NAMALWA (cell line): ENCODE measurements at places on chromosomes 13 and 19.

- peak; percentile 76 for DNase-seq
Measured at GRCh38 chr19:51407511-51408131, 9.8 kb downstream of the SIGLEC10 start.

GRCh38 chr13:41408121-41408520 is 49.2 kb upstream of the RGCC start:
- no peak for DNase-seq

GRCh38 chr19:4582980-4583842 is 23.7 kb upstream of the SEMA6B start:
- no peak for DNase-seq

- no peak for DNase-seq
Measured at GRCh38 chr13:28100150-28101121, at the start of gene FLT3. FLT3 (minus strand) TSS chr13:28100576; CDS start chr13:28100510, 66 bp downstream.

DNA sequence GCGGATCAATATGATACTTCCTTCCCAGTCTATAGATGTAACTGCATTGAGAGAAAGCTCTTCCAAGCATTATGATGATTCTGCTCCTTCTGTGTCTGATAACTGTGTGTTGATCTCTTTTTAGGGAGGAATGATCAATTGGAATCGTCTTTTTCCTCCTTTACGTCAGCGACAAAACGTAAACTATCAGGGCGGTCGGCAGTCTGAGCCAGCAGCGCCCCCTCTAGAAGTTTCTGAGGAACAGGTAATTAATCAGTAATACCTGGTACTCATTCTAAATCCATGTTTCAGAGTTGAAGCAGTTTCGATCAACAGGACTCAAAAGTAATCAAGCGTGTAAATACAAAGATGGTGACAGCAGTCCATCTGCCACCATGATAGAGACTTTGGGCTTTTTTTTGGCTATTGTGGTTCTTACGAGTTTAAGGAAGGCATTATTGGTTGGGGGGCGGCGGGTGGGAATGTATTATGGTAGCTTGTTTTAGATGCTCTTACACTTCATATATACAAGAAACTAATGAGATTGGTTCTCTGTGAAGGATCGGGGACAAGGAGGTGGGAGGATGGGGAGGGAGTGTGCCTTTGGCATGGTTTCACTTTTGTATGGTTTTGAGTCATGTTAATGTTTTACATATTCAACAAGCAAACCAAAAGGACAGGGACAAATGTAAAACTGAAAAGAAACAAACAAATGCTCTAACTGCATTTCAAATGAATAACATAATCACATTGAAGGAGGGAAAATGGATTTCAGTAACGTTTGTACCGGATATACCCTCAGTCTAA is 60.7 kb upstream of the GPR183 start:
- no peak for DNase-seq

DNA sequence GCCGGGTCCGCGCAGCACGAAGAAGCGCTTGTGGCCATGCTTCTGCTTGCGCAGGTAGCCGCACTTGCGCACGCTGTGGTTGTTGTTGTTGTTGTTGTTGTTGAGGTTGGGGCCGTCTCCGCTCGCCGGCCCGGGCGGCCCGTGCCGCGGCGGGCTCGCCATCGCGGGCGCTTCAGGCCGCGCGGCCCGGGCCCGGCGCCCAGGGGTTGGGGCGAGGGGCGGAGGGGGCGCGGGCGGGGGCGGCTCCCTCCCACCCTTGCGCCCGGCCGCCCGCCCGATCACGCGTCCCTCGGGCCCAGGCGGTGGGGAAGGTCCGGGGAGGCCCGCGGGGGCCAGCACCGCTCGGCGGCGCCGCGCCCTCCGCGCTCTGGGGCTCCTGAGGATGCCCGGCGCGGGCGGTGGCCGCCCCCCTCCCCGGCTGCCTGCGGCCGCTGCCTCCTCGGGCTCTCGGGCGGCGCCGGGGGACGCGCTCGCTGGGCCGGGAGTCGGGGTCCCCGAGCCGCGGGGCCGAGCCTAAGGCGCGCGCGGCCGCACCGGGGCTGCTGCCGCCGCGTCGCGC is 412 bp downstream of the IRS2 start:
- DNase-seq, result no peak

DNA sequence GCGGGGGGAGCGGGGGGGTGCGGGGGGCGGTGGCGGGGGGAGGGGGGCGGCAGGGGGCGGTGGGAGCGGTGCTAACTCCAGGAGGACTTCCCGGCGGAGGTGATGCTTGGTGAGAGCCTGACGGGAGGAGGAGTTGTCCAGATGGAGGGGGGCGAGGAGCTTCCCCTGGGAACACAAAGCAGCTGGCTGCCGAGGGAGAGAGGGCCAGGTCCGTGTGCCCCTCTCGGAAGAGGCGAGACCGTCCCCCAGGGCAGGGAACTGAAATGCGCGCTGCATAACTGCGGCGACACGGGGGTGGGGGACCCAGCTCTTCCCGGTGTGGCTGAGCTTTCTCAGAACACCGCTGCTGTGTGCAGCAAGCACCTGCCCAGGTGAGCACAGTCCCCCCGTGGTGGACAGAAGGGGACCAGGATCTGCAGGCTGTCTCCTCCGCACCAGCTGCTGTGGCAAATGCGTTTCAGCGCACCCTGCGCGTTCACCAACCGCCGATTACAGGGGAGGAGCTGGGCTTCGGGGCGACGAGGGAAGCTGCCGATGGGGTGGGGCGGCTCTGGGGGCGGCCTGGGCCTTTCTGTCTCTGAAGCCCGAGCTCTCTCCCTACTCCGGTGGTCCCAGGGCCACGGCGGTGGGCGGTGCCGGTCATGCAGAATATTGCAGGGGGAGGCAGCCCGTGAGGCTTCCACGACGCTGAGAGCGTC is 54.7 kb upstream of the F7 start:
- DNase-seq, result no peak

- DNase-seq, result peak; percentile 66
Measured at GRCh38 chr19:39539165-39539517, 820 bp downstream of the EID2 start.

DNA sequence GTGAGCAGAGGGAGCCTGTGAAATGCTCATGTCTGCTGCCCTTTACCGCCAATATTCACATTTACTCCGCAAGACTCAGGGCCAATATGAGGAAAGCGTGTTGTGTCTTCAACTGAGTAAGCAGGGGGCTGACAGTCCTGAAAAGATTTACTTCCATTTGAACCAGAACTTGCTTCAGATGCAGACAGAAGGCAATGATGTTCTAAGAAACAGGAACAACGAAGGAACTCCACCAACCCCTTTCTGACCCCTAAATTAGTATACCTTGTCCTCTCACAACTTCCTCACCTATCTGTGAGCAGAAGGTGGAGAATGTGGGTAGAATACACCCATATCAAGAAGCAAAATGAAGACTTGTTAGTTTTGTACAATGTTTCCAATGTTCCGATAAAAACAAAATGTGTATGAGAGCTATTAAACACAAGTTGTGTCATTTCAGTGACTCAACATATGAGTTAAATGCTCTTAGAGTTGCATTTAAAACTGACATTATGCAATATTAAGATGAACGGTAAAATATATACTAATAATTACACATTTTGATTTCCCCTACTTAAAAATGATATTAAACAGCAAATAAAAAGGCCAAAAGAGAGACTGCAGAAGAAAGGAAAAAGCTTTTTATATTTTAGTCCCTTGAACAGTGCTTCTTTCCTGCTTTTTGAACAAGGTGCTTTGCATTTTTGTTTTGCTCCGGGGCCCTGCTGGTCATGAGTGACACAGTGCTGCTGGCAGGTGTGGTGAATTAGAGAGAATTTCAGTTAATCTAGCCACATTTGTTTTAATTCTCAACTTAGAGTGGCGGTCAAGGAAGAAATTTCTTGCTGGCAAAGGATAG is 16.0 kb downstream of the TMEM272 start:
- DNase-seq, result peak; percentile 43

DNA sequence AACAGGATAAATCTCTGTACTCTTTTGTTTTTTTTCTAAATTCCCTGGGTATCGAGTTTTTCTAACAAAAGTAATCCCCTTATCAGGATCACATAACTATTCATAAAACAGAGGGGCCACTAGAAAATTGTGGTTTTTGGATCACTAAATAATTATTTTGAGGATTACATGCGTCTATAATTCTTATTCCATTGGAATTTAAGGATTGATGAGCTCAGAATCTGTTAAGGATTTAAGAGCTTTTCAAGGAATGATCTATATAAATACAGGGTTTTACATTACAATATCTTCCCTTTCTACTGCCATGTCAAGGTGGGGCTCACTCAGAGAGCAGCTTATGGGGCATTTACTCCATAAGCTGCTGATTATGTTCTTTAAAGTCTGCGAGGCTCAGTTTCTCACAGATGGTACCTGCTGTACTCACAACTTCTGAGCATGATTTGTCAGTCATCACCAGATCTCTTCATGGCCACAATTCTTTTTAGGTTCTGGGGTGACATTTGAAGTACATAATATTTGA is 449.8 kb downstream of the PCDH17 start:
- no peak for DNase-seq

GRCh38 chr13:114142640-114143490 is 10.4 kb upstream of the RASA3 start:
- peak; percentile 55 for DNase-seq

GRCh38 chr13:97307118-97307881 is 85.2 kb downstream of the MBNL2 start:
- DNase-seq, result no peak

- no peak for DNase-seq
Measured at GRCh38 chr19:3712663-3713611, 4.8 kb downstream of the TJP3 start.

GRCh38 chr13:111281751-111282311 is 38.6 kb upstream of the TEX29 start:
- no peak for DNase-seq

DNA sequence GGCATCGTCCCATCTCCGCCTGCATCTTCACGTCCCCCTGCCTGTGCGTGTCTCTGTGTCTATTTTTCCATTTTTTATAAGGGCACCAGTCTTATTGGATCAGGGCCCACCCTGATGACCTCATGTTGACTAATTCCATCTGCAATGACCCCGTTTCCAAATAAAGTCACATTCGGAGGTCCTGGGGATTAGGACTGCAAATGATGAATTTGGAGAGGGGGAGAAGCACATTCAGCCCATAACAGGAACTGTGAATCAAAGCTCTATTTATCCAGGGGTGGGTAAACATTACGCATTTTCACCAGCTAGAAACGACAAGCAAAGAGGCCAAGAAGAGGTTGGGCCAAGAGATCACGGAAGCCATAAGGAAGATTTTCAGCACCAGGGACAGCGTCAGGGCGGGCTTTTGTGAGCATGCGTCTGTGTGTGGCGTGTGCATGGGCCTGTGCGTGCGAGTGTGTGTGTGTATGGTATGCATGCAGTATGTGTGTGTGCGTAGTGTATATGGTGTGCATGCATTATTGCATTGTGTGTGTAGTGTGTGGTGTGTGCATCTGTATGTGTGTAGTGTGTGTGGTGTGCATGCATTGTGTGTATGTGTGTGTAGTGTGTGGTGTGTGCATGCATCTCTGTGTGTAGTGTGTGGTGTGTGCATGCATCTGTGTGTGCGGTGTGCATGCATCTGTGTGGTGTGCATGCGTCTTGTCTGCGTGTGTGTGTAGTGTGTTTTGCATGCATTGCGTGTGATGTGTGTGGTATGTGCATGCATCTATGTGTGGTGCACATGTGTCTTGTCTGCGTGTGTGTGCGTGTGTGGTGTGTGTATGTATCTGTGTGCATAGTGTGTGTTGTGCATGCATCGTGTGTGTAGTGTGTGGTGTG is 19.6 kb downstream of the CELF5 start:
- DNase-seq, result peak; percentile 45

DNA sequence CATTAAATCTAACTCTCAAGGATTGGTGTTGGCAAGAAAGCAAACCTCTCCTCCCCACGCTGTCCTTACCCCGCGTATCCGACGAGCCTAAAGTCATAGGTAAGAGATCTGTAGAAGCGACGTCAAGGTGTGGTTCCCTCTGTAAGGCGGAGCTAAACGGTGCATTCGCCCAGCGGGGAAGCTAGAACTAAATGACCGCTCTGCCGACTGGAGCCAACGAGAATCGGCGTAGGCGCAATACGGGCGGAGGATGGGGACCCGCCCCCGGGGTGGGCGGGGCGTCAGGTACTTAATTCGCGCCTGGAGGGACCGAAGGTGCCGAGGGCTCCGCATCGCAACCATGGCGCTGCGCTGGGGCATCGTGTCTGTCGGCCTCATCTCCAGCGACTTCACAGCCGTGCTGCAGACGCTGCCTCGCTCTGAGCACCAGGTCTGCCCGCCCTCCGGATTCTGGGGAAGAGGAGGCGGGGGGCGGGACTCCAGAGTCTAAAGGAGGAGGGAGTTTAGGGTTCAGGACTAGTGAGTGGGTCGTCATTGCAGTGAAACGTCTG is at the start of gene DHDH:
TSS of gene DHDH (plus strand) at position 318 of the 551 bp plus-strand sequence. CDS start at position 341, 23 bp downstream.
- peak; percentile 84 for DNase-seq
